ENCODE measurements at places on chromosomes 7 and 10. TPM values are rescaled to one million over a fixed set of nuclear protein-coding genes. Genes with fewer than 3 reads are reported as not detected.

- DNase-seq, result peak; percentile 75
Observed at GRCh38 chr10:73898730-73899410, 12.1 kb upstream of the PLAU start.

DNA sequence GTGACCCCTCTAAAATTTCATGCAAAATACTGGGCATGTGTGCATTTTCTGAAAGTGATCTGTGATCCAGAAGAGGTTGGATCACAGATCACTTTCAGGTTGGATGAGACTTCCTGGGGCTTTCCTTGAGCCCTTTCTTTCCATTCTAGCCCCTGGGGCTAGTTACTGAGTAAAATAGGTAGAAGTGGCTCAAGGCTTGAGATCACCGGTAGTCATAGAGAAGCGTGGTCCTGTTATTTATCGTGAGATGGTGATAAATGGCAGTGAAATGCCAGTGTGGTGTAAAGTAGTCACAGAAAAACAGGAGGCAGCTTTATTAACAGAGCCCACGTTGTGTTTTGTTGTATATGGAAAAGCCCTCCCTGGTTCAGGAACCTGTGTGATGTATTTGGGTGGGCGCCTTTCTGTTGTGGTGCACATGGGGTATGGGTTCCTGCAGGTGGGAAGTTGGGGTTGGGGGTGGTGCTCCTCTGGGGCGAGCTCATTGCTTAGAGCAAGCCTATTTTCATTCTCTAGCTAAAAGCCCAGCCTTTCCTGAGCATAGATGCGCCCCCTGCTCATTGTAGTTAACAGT lies 34.0 kb upstream of the SH2D4B start:
- no peak for DNase-seq

GRCh38 chr7:130988443-130988842 lies 254.4 kb upstream of the KLF14 start:
- DNase-seq, result peak; percentile 37

DNA sequence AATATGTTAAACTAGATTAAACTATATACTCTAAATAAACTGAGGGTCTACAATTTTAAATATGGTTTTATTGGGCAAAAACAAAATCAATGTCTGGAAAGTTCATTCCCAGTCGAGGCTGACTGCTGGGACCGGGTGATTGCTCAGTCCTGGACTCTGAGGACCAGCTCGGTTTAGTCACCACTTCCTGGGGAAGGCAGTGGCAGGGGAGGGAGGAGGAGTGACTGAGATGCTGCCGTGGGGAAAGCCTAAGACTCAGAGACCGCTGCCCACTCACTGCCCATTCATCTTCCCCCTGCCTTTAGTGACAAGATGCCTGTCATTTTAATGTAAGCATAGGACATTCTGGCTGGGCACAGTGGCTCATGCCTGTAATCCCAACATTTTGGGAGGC lies 29.0 kb downstream of the ATOH7 start:
- peak; percentile 28 for DNase-seq

- peak; percentile 78 for DNase-seq
Observed at GRCh38 chr7:139035586-139036353, at the start of gene ZC3HAV1L. ZC3HAV1L (minus strand) TSS chr7:139036042; CDS start chr7:139036017, 25 bp downstream.

GRCh38 chr10:79348640-79348988 lies 1.3 kb downstream of the PPIF start:
- no peak for DNase-seq

DNA sequence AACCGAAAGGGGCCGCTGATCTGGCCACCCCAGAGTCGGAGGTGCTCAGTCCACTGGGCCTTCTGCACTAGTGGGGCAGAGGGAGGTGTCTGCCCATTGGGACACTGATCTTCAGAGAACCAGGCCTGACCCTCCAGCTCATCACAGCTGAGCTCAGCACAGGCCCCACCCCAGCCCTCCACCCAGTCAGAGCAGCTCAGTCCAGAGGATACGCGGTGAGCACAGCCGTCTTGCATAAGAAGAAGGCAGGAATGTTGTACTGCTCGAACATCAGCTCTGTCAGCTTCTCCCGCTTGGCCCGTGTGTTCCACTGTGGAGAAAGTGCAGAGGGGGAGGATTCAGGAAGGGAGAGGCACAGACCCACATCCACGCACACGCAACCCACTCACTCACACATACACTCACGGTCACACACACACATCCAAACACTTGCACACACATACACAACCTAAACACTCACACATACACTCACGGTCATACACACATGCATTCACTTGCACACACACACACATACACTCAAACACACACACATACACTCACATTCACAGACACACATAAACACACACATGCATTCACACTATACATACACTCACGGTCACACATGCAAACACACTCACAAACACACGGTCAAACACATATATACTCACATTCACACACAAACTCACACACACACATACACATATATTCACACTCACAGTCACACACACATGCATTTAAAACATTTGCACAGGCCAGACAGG lies 6.3 kb downstream of the ACTL6B start:
- peak; percentile 10 for DNase-seq

DNA sequence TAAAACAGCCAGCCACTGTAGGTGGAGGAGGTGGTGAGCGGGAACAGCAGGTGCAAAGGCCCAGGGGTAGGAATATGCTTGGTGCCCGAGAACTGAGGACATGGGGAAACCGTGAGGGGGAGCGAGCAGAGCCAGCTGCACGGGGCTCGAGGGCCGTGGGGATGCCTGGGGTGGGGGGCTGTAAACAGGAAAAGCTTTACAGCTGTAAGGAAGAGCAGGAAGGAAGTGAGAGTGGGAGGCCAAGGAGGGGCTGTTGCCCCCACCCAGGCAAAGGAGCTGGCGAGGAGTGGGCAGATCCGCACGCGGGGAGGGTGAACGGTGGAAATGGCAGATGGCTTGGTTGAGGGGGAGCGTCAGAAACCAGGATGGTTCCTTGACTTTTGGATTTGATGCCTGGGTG lies 34.4 kb downstream of the ZMIZ1 start:
- no peak for DNase-seq

- DNase-seq, result no peak
Observed at GRCh38 chr7:55251313-55251712, 113.8 kb upstream of the LANCL2 start.

- DNase-seq, result no peak
Observed at GRCh38 chr7:8338206-8338605, 76.2 kb upstream of the ICA1 start.

GRCh38 chr10:50917486-50917885 lies 32.1 kb upstream of the A1CF start:
- DNase-seq, result peak; percentile 38

DNA sequence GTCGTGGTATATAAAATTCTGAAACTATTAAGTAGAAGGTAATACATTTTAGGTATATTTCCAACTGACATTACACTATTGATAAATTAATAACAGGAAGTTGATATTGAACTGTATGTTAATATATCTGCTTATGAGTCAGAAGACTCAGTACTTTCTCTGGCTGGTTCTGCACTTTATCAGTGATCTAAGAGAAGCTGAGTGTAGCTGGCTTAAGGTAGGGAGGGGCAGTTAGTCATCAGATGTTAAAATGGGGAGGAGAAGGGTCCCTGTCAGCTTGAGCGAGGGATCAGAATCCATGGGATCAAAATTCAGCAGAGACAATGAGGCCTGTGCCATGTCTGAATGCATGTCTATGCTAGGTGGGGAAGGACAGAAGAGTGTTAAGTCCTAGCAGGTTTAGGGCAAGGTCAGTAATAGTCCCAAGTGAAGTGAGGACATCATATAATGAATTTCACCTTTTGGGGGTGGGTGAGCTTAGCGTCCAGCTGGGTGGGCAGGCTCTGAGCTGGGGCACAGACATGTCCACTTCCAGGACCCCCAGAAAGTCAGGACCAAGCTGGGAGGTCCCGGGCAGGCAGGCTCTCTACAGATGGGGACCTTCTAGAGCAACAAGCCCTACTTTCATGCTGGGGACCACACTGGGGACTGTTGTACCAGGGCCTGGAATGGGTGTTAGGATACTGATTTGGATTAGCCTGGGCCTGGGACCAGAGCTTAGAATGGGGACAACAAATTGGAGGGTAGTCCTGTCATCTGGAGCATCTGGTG lies 82.9 kb downstream of the WDFY4 start:
- DNase-seq, result no peak

- no peak for DNase-seq
Observed at GRCh38 chr7:127821146-127821545, 169.2 kb downstream of the SND1 start.

- no peak for DNase-seq
Observed at GRCh38 chr10:69505636-69506318, 54.5 kb downstream of the TSPAN15 start.

DNA sequence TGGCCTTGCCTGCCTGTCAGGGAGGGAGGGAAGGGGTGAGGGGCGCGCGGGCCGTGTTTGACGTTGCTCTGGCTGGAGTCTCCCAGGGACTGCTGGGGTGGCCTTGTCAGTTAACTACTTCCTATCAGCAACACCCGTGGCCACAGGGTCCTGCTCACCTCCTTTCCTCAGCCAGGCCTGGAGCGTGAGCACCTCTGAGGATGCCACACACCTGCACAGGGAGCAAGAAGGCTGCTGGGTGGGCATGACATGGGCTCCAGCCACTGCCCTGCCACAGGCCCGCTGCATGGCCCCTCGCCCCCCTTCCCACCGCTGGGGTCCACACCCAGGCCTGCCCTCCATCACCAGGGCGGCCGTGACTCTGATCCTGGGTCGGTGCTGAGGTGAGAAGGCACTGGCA lies 212.4 kb downstream of the ELFN1 start:
- no peak for DNase-seq

- DNase-seq, result peak; percentile 95
Observed at GRCh38 chr10:86521678-86522509, at the start of gene WAPL. WAPL (minus strand) TSS chr10:86521792; CDS start chr10:86518069, 3,723 bp downstream.

DNA sequence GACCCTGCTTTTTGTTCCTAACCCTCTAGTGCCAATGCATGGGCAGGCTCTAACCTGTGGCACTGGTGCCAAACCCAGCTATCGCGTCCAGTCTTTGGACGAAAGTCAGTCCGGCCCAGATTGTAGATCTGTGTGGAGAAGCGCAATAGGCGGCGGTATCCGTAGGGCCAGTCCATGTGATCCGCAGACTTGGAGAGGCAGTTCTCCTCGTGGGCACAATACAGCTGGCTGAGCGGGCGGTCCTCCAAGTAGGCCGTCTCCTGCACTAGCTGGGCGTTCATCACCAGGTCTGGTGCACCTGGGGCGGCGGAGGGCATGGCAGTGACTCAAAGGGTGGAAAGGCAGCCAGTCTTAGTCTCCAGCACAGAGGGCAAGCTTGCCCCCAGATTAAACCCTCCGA lies 14.5 kb downstream of the LOXL4 start:
- DNase-seq, result no peak

DNA sequence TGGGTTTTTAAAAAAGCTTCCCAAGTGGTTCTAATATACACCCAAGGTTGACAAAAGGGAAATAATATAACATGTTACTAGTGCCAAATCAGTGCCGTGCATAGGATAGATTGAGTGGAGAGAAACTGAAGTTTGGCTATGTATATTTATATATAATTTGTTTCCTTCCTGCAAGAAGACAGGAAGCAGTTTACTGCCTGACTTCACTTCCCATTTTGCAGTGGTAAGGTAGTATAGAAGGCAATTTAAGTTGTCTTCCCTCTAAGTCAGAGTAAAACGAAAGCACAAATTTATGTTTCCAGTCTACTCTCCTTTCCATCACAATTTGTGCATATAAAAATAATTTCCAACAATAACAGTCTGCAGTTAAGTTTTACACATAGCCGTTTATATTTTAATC lies 3.4 kb upstream of the HYCC1 start:
- DNase-seq, result no peak

DNA sequence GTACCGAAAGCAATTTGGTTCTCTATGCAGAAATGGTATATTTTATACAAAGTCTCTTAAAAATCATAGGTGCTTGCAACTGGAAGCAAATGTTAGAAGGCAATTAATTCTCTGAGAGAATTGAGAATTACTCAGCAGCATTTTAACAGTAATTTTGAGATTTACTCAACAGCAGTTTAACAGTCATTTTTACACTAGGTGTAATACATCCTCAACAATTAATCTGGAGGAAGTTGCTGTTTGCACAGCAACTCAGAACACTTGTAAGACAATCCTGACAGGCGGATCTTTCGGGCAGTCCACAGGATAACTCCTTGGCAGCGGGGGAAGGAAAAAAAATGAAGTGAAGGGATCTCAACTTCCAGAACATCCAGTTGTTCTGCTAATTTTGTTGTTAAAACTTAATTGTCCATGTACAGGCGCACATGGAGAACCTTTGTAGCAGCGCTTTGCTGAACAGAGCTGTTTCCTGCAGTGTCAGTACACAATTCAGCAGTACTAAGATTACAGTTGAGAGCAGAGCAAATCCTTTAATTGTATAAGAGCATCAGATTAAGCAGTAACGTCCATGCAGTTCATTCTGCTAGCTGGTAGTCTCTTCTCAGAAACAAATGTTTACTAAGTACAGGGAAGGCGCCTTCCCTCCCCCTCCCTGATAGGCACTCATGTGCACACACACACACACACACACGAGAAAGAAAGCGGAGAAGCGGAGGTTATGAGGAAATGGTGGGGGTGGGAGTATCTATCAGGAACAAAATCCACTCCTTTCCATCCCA lies 43.8 kb downstream of the ENO4 start:
- peak; percentile 23 for DNase-seq

DNA sequence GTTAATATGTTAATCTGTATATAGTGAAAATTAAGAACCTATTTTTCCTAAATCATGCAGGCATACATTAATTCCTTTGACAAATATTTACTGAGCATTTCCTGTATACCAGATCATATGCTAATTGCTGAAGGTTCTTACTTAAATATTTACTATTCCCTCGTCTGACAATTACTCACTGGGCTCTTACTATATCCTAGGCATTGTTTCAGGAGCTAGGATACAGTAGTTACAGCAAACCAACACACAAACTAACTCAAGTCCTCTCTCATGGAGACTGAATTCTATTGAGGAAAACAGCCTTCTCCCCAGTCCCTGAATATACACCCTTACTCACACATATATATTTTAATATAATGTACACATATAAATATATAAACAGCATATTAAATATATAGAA lies 786.0 kb downstream of the NRG3 start:
- no peak for DNase-seq

- DNase-seq, result no peak
Observed at GRCh38 chr7:105118612-105119600, 104.9 kb downstream of the KMT2E start.

- no peak for DNase-seq
Observed at GRCh38 chr7:3836855-3837254, 535.8 kb downstream of the SDK1 start.

- DNase-seq, result no peak
Observed at GRCh38 chr7:155458878-155459699, 1.2 kb downstream of the EN2 start.

GRCh38 chr10:55220975-55221374 lies 419.9 kb upstream of the PCDH15 start:
- no peak for DNase-seq

GRCh38 chr10:35160743-35161142 lies 34.1 kb downstream of the CREM start:
- DNase-seq, result no peak

The UPK3BL2 gene
- 4.7 TPM for total RNA-seq

The FRMD4A gene
- total RNA-seq, result 56.7 TPM

The PRKG1 gene
- total RNA-seq, result 19.0 TPM

The TUBAL3 gene
- not detected for total RNA-seq

The MICALL2 gene
- total RNA-seq, result 34.5 TPM

The NOS3 gene
- 1.3 TPM for total RNA-seq

The SPDYE16 gene
- not detected for total RNA-seq

The LARP4B gene
- 57.4 TPM for total RNA-seq

The OR2A1 gene
- under 0.01 TPM for total RNA-seq

The CLCN1 gene
- under 0.01 TPM for total RNA-seq
